ENCODE measurements at places on chromosomes 11 and 22. TPM values are rescaled to one million over a fixed set of nuclear protein-coding genes. Genes with fewer than 3 reads are reported as not detected.

Gene RNH1
- 354 TPM for total RNA-seq

Gene FOLR2
- 70.3 TPM for total RNA-seq

Gene CD248
- 25.8 TPM for total RNA-seq

DNA sequence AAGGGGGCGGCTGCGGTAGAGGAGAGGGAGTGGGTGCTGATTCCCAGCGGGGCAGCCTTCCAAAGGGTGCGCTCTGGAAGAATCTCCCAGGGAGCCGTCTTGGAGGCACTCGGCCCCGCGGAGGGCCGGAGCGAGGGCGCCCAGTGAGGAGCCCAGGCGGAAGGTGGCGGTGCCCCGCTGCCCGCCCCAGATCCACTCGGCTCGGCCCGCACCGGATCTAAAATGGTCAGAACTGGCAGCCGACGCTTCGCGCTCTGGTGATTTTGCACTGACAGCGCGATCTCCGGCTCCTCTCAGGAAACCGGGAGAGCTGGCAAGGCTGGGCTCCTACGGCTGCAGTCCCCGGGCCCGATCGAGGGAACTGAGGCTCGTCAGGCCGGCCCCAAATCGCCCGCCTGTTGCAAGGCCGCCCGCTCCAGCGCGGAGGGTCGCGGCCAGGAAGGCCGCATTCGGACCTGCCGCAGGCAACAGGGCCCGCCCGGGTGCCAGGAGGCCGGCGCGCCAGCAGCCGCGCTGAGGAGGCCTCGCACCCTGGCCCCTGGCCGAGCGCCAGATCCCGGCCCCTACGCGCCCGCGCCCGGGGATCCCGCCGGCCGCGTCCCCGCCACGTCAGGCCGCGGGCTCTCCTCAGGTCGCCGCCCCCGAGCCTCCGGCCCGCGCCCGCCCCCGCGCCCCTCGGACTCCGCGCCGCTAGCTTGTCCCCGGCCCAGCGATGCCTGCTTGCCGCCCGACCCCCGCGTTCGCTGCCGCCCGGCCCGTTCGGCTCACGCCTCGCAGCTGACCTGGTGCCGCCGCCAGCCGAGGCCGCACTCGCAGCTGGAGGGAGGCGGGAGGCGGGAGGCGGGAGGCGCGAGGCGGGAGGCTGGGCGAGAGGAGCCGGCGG, at the start of gene KLHL22:
TSS of gene KLHL22 (minus strand) at position 818 of the 883 bp plus-strand sequence. CDS start 6,584 bp downstream, outside the sequence.
- ATAC-seq: peak; percentile 52
- H3K4me1 ChIP-seq: peaks cover 52% of the 10 kb centered on the region
- H3K27me3 ChIP-seq: no peaks in the 10 kb centered on the region
- peaks cover 15% of the 10 kb centered on the region for H3K36me3 ChIP-seq
- peak within 1 kb of the TSS; percentile 64 for H3K4me3 ChIP-seq
- H3K27ac ChIP-seq: peak within 1 kb of the TSS; percentile 95

DNA sequence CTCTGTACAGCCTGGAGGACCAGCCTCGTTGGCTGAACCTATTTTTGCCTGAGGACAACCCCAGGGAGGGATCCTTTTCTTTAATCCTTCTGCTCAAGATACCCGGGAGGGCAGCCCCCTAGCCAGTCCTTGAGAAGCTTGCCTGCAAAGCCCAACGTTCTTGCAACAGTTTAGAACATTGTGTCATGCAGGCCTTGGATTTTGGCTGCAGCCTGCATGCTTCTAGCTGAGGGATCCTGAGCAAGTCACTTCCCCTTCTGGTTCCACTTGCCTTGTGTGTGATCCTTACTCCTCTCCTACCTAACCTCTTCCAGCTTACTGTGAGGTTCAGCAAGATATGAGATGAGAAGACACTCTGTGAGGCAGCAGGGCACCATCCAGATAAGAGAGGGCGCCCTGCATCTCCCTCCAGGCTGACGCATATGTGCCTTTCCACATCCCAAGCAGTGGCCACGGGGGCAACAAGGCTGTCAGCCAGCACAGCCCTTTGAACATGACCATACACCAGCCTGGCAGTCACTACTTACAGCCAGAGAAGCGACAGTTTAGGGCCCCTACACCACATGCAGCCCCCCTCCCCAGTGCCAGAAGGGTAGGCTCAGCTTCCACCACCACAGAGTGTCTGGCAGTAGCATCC, 76.1 kb downstream of the C11orf58 start:
- no peaks in the 10 kb centered on the region for H3K27me3 ChIP-seq
- no peaks in the 10 kb centered on the region for H3K4me1 ChIP-seq
- no peak overlapping the region for H3K4me3 ChIP-seq
- H3K36me3 ChIP-seq: no peaks in the 10 kb centered on the region
- H3K27ac ChIP-seq: no peak overlapping the region
- no peak for ATAC-seq

GRCh38 chr11:18669219-18669596, 29.4 kb upstream of the TMEM86A start:
- H3K27ac ChIP-seq: no peak overlapping the region
- ATAC-seq: no peak
- no peaks in the 10 kb centered on the region for H3K4me1 ChIP-seq

- no peaks in the 10 kb centered on the region for H3K36me3 ChIP-seq
- H3K4me1 ChIP-seq: no peaks in the 10 kb centered on the region
These were observed 3.5 kb upstream of the ZP1 start for GRCh38 chr11:60863550-60864521.

GRCh38 chr11:43505171-43505570, 146.5 kb downstream of the TTC17 start:
- no peaks in the 10 kb centered on the region for H3K4me1 ChIP-seq
- no peak for ATAC-seq
- H3K27me3 ChIP-seq: no peaks in the 10 kb centered on the region
- H3K27ac ChIP-seq: no peak overlapping the region

- ATAC-seq: peak; percentile 78
- peak overlapping the region; percentile 84 for H3K4me3 ChIP-seq
- H3K4me1 ChIP-seq: peaks cover 73% of the 10 kb centered on the region
- H3K27ac ChIP-seq: peak overlapping the region; percentile 99
These were observed 40.9 kb upstream of the BLID start for GRCh38 chr11:122156940-122157382.

GRCh38 chr11:62103141-62103540, 20.7 kb upstream of the INCENP start:
- peaks cover 34% of the 10 kb centered on the region for H3K4me1 ChIP-seq
- no peak for ATAC-seq
- H3K27ac ChIP-seq: no peak overlapping the region
- H3K4me3 ChIP-seq: no peak overlapping the region
- no peaks in the 10 kb centered on the region for H3K36me3 ChIP-seq

Data from gastroesophageal sphincter (tissue), 4 donors.